ENCODE measurements at places on chromosomes 5 and 9.

- no peak for DNase-seq
These were observed 24.3 kb upstream of the F2R start for GRCh38 chr5:76691467-76692273.

GRCh38 chr9:108654566-108654965 is 201.2 kb downstream of the ACTL7B start:
- no peak for DNase-seq

- DNase-seq: no peak
These were observed 950.7 kb upstream of the TYRP1 start for GRCh38 chr9:11742471-11742870.

DNA sequence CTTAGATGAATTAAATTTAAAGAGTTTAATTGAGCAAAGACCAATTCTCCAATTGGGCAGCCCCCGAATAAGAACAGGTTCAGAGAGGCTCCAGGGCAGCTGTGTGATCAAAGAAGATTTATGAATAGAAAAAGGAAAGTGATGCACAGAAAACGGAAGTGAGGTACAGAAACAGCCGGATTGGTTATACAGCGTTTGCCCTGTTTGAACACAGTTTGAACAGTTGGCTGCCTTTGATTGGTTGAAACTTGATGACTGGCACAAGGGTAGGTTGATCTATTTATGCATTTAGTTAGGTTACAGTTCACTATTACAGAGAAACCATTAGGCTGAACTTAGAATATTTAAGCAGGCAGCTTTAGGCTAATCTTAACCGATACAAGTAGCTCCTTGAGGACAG is 29.5 kb downstream of the NIM1K start:
- DNase-seq: no peak

- no peak for DNase-seq
These were observed 69.0 kb downstream of the ADAMTS16 start for GRCh38 chr5:5209089-5209488.

GRCh38 chr5:140336388-140336787 is 10.0 kb downstream of the HBEGF start:
- no peak for DNase-seq

- DNase-seq: no peak
These were observed 30.0 kb upstream of the ADAMTS2 start for GRCh38 chr5:179375236-179375685.

GRCh38 chr5:176870110-176870591 is 29.0 kb downstream of the HK3 start:
- no peak for DNase-seq

DNA sequence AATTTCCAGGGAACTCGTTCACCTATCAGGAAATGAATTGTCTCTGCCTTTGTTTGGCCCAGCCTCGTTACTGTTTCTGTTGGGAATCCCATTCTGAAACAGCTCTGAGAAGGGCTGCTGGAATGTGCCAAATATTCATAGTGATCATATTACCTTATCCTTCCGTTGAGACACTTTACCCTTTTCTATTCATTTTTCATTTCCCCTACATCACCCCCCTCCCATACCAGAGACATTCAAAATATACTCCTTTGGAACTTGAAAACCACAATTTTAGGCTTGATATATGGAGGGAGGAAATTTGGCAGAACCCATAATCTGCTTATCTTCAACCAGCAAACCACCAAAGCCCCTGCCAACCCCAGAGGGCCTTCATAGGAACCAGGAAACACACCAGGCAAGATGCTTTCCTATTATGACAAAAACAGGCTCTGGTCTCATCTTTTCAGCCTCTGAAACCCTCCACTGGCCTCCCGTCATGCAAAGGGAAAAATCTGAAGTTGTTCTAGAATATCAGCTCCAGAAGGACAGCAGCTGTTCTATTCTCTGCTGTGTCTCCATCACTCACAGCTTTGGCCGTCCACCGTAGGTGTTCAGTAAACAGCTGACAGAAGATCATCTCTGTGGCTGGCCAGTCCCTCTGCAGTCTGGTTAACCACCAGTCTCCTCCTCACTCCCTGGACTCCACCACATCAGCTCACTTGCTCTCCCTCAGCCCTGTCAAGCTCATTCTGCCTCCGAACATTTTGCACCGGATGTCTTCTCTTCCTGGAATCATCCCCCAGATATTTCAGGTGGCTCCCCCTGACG is 217.2 kb upstream of the WWC1 start:
- no peak for DNase-seq

DNA sequence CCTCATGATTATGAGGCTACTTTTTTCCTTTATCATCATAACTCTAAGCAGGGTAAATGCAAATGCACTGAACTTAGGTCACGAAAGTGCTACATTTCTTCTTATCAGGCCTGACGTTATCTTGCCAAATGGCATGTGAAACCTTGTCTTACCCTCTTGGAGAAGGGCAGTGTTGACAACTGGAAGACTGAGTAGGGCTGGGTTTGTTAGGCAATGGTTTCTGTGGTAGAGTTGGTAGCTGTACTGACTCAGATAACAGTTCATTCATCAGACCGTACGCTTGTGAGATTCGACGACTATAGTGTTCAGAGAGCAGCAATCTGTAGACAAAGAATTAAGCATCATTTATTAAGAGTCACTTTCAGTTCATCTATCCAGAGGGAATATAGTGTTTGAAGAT is 127.7 kb downstream of the CPLANE1 start:
- no peak for DNase-seq

- peak; percentile 31 for DNase-seq
These were observed 1.4 kb downstream of the NDUFA8 start for GRCh38 chr9:122158202-122158601.

DNA sequence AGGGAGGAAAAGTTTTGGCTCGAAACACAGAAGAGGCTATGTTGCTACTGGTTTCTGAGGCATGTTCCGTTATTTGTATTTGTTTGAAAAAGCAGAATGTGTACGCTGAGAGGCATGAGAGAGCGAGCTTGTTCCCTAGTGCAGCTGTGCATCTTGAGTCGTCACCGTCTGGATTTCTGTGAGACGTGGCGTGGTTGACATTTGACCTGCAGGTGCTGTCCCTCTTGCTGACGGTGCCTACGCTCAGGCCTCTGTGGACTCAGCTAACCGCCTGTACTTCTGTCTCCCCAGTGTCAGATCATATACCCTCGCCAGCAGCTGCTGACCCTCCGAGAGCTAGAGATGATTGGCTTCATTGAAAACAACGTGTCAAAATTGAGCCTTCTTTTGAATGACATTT is 21.5 kb downstream of the TRIP13 start:
- DNase-seq: no peak

- no peak for DNase-seq
These were observed 69.9 kb downstream of the EHMT1 start for GRCh38 chr9:137688725-137689124.

- DNase-seq: no peak
These were observed 40.3 kb upstream of the SARDH start for GRCh38 chr9:133778336-133779013.

- no peak for DNase-seq
These were observed 99.9 kb downstream of the TTC39B start for GRCh38 chr9:15206903-15207696.

GRCh38 chr5:169581580-169582227 is 1.9 kb upstream of the SPDL1 start:
- no peak for DNase-seq

GRCh38 chr5:111075520-111075919 is 4.0 kb downstream of the TSLP start:
- DNase-seq: no peak

- DNase-seq: no peak
These were observed 11.8 kb downstream of the IL6ST start for GRCh38 chr5:55982957-55983381.

- no peak for DNase-seq
These were observed 150.0 kb upstream of the GNA14 start for GRCh38 chr9:77798140-77798539.

DNA sequence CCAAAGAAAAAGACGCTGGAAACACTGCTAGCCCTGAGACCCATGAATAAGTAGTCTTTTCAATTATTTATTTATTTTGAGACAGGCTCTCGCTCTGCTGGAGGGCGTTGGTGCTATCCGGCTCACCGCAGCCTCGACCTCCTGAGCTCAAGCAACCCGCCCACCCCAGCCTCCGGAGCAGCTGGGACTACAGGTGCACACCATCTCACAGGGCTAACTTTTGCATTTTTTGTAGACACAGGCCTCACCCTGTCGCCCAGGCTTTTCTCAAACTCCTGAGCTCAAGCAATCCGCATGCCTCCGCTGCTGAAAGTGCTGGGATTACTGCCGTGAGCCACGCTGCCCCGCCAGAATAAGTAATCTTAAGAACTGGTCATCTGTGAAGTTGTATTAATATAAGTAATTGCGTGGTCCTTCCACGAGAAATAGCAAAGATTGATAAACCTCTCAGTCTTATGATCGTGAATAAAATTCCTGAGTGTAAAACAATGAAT is 1.6 kb downstream of the ANXA2R start:
- DNase-seq: no peak

GRCh38 chr5:135263022-135263668 is 135.9 kb downstream of the MACROH2A1 start:
- DNase-seq: no peak

GRCh38 chr5:74374656-74375055 is 265.9 kb downstream of the ENC1 start:
- DNase-seq: peak; percentile 41

DNA sequence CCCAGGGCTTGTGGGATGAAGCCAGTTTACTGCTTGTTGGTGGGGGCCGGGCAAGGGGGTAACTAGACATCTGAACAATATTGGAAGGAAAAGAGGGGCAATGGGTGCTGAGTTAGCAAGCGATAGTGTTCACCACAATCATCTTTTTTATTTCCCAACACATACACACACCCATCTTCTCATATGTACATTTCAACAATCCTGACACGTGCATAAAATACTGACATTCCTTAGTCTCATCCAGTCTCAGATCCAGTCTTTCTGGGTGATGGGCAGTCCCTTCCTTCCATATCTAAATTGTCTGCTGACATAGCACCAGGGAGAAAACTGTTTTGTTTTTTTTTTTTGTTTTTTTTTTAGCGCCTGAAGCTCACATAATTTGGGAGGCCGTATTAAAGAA is 333.6 kb upstream of the TRPC7 start:
- DNase-seq: no peak

DNA sequence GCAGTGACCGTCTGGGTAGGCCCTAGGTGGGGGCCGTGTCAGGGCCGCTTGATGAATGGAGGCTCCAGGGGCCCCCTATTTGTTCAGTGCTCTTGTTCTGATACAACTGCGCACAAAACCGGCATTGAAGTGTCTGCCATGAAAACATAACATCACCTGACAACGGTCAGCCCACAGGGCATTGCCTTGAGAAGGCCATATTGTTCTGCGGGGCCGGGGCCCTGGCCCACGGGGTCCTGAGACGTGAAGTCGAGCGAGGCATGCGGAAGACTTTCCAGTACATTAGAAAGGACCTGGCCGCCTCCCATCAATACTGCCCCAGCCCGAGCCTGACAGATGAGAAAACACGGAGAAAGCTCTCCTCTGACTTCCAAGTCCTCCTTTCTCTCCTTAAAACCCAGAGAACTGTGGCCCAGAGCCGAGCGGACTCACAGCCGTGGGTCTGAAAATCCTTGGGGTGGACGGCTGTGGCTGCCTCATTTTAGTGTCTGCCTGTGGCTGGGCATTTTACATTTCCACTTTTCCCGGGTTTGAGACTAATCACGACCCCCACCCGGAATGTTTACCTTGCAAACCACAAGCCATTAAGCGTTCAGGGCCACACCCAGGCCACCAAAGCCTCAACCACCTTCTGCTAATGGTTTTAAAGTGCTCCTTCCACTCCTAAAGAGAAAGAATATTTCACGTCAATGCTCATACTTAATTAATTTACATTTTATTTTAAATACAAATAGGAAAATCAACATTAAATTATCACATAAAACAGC is 391.0 kb upstream of the IRX2 start:
- no peak for DNase-seq

DNA sequence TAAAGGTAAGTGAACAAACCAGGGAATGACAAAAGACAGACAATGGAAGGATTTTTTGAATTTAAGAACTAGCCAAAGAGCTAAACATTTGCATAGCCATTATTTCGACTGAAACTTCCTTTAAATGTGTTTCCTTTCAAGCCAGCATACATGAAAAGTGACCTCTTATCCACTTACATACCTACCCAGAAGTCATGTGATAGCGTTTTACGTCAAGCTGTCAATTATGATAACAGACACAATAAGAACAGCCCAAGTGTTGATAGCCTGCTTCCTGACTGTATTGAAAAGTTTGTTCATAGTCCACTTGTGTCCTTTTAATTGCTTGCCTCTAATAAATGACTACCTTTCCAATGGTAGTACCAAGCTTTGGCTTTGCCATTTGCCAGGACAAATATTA is 206.0 kb downstream of the NFIB start:
- DNase-seq: no peak

GRCh38 chr5:34721327-34721726 is 65.2 kb downstream of the RAI14 start:
- no peak for DNase-seq

GRCh38 chr9:128384801-128385495 is 13.8 kb downstream of the URM1 start:
- DNase-seq: no peak

- DNase-seq: no peak
These were observed 98.1 kb upstream of the TUT7 start for GRCh38 chr9:86452201-86452828.

GRCh38 chr9:114369216-114370130 is 18.3 kb downstream of the AKNA start:
- DNase-seq: no peak

DNA sequence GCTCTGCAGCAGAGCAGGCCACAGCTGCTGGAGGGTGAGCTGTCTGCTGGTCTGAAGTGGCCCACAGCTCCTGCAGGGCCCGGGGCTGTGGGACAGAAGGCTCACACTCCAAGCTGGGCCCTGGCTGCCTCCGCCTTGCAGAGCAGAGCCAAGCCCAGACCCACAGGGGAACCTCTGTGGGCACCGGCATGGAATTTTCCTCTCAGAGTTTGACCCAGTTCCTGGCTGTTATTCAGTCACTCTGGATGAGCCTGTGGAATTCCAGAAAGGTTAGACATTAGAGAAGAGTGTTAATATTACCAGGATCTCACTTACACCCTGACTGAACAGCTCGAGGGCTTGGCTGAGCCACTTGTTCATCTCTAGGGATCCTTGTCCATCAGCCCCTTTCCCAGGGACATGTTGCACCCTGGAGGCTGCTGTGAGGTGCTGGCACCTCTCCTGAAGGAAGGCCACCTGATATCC is 17.5 kb downstream of the IL9 start:
- DNase-seq: no peak

Measured in GM12864 (cell line).